EH (cell line): ENCODE measurements at places on chromosomes 7 and 10.

- DNase-seq, result no peak
These were observed 16.9 kb downstream of the DYDC2 start for GRCh38 chr10:80373502-80373901.

- DNase-seq, result peak; percentile 5
These were observed 471 bp downstream of the MGMT start for GRCh38 chr10:129467359-129468064.

DNA sequence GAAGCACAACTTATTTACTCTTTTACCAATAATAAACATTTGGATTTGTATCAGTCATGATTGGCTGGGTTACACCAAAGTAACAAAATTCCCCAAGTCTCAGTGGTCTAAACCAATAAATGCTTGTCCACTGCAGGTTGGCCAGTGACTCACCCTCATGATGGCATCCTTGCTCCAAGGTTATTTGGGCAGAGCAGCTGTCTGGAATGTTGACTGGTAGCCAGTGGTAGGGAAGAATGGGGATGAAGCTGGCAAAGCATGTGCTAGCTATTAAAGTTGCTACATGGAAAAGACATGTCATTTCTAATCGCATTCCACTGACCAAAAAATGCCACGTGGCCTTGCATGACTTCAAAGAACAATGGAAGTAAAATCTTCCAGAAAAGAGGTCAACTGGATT, 1168.7 kb upstream of the CELF2 start:
- peak; percentile 13 for DNase-seq

GRCh38 chr10:130352291-130352645, 216.1 kb downstream of the GLRX3 start:
- DNase-seq, result no peak

DNA sequence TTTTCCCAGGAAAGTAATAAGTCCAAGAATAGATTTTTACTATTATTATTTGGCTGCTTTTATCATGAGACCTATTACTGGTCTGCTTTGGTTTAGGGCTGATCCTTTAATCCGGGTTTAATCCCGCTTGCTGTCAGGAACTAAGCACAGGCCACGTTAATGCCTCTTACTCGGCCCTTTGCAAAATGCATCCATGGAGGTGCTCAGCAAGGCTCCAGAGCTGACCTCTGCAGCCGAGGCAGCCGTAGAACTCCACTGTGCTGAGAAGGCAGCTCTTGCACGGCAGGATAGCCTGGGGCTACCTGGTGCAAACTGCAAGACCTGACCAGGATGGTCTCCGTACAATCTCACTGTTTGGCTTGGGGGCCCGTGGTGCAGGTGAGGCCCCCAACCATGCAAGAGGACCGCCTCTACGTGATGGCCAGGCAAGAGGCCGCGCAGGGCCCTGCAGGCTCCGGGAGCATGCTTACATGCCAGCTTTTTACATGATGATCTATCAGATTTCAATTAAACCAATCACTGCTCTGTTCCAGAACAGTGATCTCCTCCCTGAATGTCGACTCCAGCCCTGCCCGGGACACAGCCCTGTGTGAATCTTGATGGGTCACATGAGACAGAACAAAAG, 10.4 kb upstream of the CALML3 start:
- DNase-seq, result no peak

GRCh38 chr7:2210551-2211258, 22.0 kb downstream of the MAD1L1 start:
- DNase-seq, result no peak

DNA sequence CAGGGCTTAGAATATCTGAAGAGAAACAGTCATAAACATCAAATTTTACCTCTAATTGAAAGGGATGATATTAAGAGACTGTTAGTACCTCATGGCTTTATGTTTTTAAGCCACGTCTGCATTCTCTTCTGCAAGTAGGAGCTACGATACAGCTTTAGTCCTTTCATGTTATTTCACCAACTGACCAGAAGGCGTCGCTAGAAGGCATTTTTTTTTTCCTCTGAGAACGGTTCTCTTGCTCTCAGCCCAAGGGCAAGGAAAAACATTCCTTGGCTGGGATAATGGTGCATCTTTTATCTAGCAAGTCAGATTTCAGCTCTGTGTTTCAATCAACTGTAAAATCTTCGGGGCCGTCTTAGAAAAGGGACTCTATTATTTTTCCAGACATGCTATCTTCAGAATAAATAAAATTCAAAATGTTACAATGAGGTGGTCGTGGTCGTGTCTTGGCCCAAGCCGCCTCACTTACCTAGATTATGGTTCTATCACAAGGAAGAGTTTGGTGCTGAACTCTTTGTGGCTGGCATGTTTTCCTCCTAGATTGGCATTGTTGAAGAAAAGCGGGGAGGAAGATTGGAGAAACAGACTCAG, 41.6 kb upstream of the LYZL2 start:
- DNase-seq, result peak; percentile 84

DNA sequence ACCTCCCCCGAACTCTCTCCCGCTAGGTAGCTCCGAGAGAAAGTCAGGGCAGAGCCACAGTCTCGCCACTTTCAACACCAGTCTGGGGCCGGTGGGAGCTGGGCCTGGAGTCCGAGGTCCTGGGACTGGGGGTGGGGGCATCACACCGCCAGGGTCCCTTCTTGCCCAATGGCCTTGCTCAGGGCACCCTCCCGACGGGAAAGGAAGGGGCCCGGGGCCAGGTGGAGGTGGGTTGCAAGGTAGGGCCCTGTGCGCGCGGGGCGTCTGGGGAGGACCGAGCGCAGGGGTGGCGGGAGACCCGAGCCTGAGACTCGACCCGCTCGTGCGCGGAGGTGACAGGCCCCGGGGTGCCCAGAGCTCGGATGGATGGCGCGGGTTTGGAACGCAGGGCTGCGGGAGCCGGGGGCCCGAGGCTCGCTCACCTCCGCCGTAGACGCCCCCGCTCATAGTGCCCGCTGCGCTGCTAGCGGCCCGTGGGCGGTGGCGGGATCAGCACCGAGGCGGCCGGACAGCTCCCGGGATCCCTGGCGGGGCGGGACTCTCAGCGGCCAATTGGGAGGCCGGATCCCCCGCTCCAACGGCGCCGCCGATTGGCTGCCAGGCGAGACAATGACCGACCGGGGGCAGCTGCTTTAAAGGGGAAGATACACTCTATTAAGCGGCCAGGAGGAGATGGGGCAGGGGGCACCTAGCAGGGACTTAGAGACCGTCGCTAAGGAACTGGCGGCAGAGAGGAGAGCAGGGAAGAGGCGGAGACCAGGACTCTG, at the start of gene ACTL6B:
TSS of gene ACTL6B (minus strand) at position 541 of the 767 bp plus-strand sequence. CDS start at position 447, 94 bp downstream.
- peak; percentile 52 for DNase-seq

DNA sequence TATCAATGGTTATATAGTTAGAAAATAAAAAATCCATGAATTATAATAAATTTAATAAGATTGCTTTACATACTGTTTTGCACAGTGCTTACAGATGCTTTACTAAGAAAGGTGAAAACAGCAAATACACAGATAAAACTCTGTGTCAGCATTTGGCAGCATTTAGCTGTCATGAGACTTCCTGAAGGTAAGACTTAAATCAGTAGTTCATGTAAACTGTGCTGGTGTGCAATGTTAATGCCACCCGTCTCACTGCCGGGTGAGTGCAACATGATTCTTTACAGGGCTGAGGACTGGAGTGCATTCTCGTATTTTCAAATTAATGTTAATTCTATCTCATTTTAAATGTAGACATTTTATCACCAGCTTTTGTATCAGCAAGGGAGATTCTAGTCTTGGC, 326.2 kb upstream of the POT1 start:
- DNase-seq, result no peak

DNA sequence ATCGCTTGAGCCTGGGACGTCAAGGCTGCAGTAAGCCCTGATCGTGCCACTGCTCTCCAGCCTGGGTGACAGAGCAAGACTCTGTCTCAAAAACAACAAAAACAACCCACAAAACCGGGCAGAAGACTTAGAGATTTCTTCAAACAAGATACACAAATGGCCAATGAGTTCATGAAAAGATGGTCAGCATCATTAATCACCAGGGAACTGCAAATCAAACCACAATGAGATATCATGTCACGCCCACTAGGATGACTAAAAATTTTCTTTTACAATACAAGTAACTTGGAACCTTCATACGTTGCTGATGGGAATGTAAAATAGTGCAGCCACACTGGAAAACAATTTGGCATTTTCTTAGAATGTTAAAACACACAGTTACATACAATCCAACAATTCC, 77.3 kb upstream of the GRID1 start:
- peak; percentile 30 for DNase-seq

- no peak for DNase-seq
These were observed 653.8 kb downstream of the LRMDA start for GRCh38 chr10:76085002-76085816.

DNA sequence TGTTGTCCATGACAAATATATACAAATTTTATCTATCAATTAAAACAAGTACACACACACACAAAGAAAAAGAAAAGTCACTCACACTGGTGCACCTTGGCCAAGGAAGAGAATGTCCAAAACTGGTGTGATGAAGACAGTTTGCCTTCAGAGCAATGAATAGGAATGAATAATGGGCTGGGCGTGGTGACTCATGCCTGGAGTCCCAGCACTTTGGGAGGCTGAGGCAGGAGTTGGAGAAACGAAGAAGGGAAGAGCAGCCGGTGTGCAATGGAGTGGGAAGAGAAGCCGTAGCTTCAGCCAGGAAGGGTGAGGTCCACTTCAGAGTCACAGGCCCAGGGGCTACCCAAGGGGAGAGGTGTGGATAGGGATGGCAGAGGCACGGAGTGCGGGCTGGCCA, 253.6 kb downstream of the CCSER2 start:
- no peak for DNase-seq

DNA sequence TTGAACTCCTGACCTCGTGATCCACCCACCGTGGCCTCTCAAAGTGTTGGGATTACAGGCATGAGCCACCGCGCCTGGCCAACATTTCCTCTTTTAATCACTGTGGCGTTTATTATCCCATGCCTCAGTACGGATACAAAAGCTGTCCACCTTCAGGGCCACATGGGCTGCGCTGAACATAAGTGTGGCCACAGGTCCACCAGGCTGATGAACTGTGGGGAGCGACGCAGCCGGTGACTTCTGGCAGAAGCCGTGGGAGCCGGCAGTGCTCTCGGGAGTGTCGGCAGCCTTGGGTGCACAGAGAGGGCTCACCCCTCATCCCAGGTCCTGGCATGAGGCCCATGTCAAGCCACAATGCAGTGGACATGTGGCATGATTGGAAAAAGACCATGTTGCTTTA, 223.6 kb downstream of the TNS3 start:
- no peak for DNase-seq

DNA sequence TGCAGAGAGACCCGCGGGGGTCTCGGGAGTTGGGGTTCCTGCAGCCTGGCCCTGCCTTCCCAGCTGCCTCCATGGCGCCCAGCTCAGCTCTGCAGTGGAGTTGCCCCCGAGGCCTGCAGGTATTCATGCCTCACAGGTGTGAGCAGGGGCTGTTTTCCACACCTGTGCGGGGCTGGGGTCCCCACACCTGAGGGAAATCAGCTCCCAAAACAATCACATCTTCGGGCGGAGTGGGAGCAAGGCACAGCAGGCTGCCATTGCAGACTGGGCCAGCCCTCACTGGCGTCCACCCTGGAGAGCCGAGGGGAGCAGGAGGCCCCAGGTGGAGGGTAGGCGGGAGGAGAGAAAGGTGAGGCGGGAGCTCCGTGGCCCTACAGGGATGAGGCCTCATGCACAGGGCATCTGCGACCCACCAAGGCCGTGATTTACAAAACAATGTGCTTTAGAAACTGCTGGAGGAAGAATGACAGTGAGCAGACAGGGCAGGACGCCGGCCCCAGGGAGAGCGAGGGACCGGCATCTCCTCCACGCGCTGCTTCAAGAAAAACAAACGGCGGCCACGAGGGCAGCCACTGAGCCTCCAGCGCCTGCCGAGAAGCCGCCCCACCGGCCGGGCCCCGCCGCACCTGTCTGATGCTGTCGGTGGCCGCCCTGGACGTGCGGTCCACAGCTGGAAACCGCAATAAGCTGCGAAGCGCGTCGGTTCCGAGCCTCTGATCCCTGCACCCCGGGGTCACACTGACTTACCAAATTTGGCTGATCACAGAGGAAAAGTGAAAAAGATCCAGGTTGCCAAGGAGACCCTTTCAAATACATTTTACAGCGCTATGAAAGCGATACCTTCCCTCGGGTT, 53.0 kb upstream of the PDGFA start:
- DNase-seq, result no peak

DNA sequence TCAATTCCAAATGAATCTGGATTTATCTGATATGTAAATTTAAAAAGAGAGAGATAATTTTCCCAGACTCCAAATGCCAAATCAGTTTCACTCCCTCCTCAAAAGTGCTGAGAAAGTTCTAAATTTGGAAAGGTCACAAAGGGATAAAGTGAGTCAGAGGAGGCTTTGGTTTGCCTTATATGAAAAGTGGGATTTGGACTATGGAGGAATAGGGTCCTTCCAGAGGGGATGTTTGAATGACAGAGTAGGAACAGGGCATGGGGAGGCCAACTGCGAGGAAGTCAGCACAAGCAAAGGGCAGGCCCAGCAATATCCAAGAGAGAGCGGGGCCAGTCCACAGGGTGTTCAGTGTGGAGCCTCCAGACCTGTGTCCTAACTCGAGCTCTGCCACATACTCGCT, 9.8 kb upstream of the FAS start:
- peak; percentile 48 for DNase-seq

- no peak for DNase-seq
These were observed 103.2 kb upstream of the TNS3 start for GRCh38 chr7:47685151-47685550.

- DNase-seq, result peak; percentile 67
These were observed at the start of gene PDK4 for GRCh38 chr7:95596198-95597063. PDK4 (minus strand) TSS chr7:95596516; CDS start chr7:95596293, 223 bp downstream.

GRCh38 chr10:82176587-82176986, 301.6 kb downstream of the NRG3 start:
- no peak for DNase-seq

DNA sequence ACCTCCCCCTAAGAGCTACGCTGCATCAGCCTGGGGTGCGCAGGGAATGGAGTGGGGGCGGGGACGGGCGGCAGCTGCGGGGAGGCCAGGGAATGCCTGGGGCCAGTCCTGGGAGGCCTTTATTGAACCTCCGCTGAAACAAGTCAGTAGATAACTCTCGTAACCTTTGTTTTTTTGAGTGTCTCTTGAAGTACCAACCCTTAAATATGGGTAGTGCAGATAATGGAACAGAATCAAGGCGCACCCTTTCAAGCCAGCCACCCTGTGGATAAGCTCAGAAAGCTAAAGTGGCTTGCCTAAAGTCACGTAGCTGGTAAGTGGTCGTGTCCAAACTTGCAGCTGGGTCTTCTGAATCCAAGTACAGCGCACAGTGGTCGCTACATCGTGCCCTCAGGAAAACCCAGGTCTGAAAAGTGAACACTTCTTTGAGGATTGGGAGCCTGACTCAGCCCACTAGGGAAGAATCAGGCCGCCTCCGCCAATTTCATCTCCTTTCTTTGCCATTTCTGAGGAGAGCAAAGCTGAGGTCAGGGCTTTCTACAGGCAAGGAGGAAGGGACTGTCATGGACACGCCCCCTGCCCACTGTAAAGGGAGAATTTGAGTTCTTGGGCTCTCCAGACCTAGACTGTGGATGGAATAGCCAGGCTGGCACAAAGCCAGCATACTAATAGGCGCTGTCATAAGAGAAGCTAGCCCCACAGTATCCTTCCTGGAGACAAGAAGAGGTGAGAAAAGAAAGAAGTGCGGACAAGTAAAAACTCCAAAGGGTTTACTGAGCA, 3.2 kb upstream of the EGR2 start:
- DNase-seq, result peak; percentile 6
